Mesendoderm (in vitro differentiated cells): ENCODE measurements at places on chromosomes 7 and 10.

DNA sequence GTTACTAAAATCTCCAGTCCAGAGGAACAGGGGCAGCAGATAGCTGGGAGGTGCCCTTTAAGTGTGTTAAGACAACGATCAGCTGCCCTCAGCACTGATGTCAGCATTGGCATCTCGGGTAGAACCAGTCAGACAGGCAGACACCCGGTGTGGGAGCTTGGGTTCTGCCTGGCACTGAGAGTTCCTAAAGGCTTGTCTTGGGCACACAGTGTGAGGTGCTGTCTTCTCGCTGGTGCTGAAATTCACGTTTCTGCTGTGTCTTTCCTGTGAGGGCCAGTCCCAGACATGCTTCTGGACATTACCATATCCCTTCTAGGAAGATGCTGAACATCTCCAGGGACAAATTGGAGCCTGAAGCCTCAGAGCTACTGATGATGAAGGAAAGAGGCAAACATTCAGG lies 156.2 kb downstream of the DNAJB6 start:
- no peaks in the 10 kb centered on the region for H3K27me3 ChIP-seq
- no peak overlapping the region for H3K27ac ChIP-seq
- H3K4me1 ChIP-seq: no peaks in the 10 kb centered on the region
- H3K36me3 ChIP-seq: no peaks in the 10 kb centered on the region
- no peak for DNase-seq

DNA sequence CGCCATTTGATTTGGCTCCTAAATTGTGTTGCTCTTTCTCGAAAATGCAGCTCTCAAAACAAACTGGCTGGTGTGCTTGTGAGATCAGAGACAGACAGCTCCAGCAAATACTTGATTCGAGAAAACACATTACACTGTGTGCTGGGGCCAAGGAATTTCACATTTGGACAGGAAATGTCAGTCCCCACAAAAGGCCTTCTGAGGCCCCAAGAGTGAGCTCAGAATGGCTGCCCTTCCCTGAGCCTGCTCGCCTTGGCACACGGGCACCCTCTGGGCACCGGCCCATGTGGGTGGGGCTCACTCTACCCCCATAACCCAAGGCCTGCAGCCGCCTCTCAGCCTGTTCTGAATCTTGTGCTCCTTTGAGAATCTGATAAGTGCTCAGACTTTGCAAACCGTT lies 13.9 kb upstream of the HSPA12A start:
- no peaks in the 10 kb centered on the region for H3K36me3 ChIP-seq
- no peaks in the 10 kb centered on the region for H3K27me3 ChIP-seq
- no peak overlapping the region for H3K27ac ChIP-seq
- no peak overlapping the region for H3K4me3 ChIP-seq

DNA sequence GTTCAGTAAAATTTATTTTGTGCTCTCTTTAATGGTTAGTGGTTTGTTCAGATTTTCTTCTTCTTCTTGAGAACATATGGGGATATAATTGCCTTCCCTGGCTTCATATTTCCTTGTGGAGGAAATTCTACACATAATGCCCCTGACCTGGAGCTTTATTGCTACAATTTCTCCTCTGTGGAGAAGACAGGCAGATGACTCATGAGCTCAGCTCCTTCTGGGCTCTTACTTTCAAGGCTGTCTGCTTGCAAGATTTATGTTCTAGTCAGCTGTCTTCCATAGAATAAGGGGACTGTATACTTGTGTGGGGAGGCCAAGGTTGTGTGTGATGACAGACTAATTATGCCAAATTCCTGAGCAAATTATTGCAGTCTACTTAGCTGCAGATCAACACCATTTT lies 1.6 kb downstream of the LRRD1 start:
- no peaks in the 10 kb centered on the region for H3K4me1 ChIP-seq
- no peak overlapping the region for H3K27ac ChIP-seq
- no peak for DNase-seq
- no peak overlapping the region for H3K4me3 ChIP-seq
- no peaks in the 10 kb centered on the region for H3K27me3 ChIP-seq
- no peaks in the 10 kb centered on the region for H3K36me3 ChIP-seq

GRCh38 chr7:155449008-155449868 lies 8.7 kb upstream of the EN2 start:
- no peak overlapping the region for H3K27ac ChIP-seq
- H3K27me3 ChIP-seq: peaks cover 66% of the 10 kb centered on the region
- no peaks in the 10 kb centered on the region for H3K36me3 ChIP-seq
- H3K4me1 ChIP-seq: no peaks in the 10 kb centered on the region
- no peak overlapping the region for H3K4me3 ChIP-seq
- peak; percentile 61 for DNase-seq

DNA sequence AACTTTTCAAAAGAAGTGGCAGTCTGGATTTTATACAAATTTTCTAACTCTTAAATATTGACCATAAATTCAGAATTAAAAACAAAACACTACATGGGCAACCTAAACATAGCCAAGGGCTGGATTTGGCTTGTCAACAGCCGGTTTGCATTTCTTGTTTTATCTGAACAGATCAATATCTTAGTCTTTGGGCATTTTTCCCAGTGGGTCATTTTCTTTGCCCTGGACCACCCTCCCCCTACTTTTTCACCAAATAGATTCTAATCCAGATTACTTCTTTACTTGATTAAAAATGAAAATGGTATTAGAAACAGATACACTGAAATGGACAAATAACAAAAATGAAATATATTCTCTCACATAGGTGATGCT lies 189.0 kb downstream of the ANK3 start:
- H3K27ac ChIP-seq: no peak overlapping the region
- H3K4me3 ChIP-seq: no peak overlapping the region
- no peak for DNase-seq
- no peaks in the 10 kb centered on the region for H3K4me1 ChIP-seq

DNA sequence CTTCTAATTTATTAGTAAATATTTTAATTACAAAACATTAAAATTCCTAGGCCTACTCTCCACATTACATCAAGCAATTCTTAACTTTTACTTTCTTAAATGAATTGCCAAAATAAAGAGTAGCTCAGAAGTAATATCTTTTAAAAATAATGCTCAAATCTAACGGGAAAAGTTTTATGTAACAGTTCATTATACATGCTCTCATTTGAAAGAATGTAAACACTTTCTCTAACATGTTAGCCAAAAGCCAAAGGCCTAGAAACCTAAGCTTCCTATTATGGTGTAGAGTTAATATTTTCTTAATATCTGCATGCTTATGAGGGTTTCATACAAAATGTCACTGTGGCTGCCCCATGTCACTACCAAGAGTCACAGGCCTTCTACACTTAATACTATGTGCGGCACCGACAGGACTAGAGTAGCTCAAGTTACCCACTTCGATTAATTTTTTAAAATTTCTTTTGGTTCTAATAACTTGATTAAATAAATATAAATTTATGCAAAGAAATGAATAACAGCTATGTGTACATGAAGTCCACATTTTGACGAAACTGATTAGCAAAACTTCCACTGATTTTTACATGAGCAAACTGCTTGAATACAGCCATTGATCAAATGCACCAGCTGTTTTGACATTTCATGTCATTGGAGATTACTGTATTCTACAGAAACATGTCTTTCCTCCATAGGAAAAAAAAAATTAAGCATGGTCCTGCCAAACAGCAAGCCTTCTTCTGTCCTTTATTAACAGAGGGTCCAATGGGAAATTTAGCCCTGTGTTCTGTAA lies 3.5 kb downstream of the COBL start:
- DNase-seq: no peak
- H3K4me3 ChIP-seq: no peak overlapping the region
- H3K36me3 ChIP-seq: no peaks in the 10 kb centered on the region
- H3K27me3 ChIP-seq: peaks cover 7% of the 10 kb centered on the region

GRCh38 chr10:70426823-70427222 lies 14.7 kb downstream of the NODAL start:
- no peak for DNase-seq
- H3K27ac ChIP-seq: no peak overlapping the region
- no peak overlapping the region for H3K4me3 ChIP-seq
- H3K27me3 ChIP-seq: no peaks in the 10 kb centered on the region
- H3K36me3 ChIP-seq: peaks cover 11% of the 10 kb centered on the region
- H3K4me1 ChIP-seq: no peaks in the 10 kb centered on the region

- H3K36me3 ChIP-seq: no peaks in the 10 kb centered on the region
- no peak for DNase-seq
- no peak within 1 kb of the TSS for H3K27ac ChIP-seq
- H3K27me3 ChIP-seq: no peaks in the 10 kb centered on the region
Observed at GRCh38 chr7:36723951-36724664, at the start of gene AOAH. TSS of gene AOAH (minus strand) at chr7:36724494. CDS start at chr7:36724148, 346 bp downstream.

GRCh38 chr7:133827707-133828623 lies 299.2 kb upstream of the LRGUK start:
- no peak overlapping the region for H3K4me3 ChIP-seq
- H3K4me1 ChIP-seq: peaks cover 2% of the 10 kb centered on the region
- H3K27me3 ChIP-seq: no peaks in the 10 kb centered on the region
- H3K27ac ChIP-seq: no peak overlapping the region

- no peaks in the 10 kb centered on the region for H3K4me1 ChIP-seq
- no peaks in the 10 kb centered on the region for H3K27me3 ChIP-seq
- no peak overlapping the region for H3K27ac ChIP-seq
Observed at GRCh38 chr7:148380596-148381419, 209.8 kb upstream of the C7orf33 start.

- no peaks in the 10 kb centered on the region for H3K27me3 ChIP-seq
- no peak overlapping the region for H3K27ac ChIP-seq
- no peaks in the 10 kb centered on the region for H3K36me3 ChIP-seq
- H3K4me3 ChIP-seq: peak overlapping the region; percentile 91
- no peak for DNase-seq
Observed at GRCh38 chr10:99619090-99619800, 994 bp downstream of the SLC25A28 start.

- peaks cover 3% of the 10 kb centered on the region for H3K36me3 ChIP-seq
- H3K27ac ChIP-seq: no peak overlapping the region
- DNase-seq: no peak
- no peaks in the 10 kb centered on the region for H3K4me1 ChIP-seq
- H3K4me3 ChIP-seq: no peak overlapping the region
Observed at GRCh38 chr7:45070254-45070642, 18.5 kb downstream of the NACAD start.

GRCh38 chr7:51428217-51428887 lies 111.7 kb upstream of the COBL start:
- no peak overlapping the region for H3K27ac ChIP-seq
- H3K36me3 ChIP-seq: no peaks in the 10 kb centered on the region

DNA sequence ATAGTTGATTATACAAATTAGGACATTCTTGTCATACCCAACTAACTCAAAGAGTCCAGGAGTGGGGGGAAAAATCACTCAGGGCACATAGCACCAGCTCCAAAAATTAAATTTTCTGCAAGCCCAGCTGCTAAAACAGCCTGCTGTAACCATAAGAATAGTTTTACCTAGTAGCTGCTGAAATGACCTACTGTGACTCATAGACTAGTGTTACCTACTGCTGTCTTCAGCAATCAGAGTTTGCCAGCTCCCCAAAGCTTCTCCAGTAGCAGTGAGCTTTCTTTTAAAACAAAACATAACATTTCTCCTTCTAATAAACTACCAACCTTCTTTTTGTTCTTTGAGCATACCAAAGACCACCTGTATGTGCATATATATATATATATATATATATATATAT lies 4.2 kb upstream of the ARHGAP12 start:
- H3K27ac ChIP-seq: no peak overlapping the region
- H3K4me1 ChIP-seq: peaks cover 6% of the 10 kb centered on the region
- no peaks in the 10 kb centered on the region for H3K36me3 ChIP-seq
- DNase-seq: no peak
- H3K4me3 ChIP-seq: no peak overlapping the region
